ENCODE measurements at places on chromosomes 1 and 21.

DNA sequence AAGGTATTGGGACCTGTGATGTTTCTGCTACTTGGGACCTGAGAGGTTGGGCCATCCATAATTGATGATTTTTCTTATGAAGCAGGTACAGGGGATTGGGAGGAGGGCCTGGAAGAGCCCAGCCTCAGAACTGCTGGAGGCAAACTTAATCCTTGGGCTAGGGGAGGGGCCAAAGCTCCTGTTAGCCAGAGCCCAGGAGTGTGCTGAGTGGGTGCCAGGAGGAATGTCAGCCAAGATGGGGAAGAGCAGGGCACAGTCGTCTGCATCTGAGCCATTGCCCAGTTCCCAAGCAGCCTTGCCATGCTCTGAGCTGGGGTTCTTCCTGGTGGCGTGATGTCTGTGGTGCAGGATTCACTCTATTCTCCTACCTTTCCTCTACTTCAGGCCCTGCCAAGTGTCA is 5.8 kb downstream of the MAPKAPK2 start:
- no peak for DNase-seq

DNA sequence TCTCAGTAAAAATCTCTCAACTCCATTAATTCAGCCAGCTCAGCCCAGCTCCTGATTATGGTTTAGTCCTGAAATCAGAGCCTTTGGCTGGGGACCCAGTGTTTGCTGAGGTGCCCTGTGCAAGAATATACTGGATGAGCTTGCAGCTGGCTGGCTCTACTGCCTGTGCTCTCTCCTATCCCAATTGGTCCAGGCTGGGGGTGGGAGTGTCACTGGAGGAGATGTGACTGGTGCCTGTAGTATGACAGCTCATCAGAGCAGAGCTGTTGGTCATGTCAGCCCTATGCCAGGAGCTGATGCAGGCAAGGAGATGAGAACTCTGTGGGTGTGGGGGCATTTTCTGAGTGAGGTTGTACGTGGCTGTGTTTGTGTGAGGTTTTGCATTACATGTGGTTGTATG is 87.0 kb downstream of the TNR start:
- no peak for DNase-seq

GRCh38 chr1:175774921-175775320 is 31.5 kb upstream of the TNR start:
- DNase-seq, result no peak

DNA sequence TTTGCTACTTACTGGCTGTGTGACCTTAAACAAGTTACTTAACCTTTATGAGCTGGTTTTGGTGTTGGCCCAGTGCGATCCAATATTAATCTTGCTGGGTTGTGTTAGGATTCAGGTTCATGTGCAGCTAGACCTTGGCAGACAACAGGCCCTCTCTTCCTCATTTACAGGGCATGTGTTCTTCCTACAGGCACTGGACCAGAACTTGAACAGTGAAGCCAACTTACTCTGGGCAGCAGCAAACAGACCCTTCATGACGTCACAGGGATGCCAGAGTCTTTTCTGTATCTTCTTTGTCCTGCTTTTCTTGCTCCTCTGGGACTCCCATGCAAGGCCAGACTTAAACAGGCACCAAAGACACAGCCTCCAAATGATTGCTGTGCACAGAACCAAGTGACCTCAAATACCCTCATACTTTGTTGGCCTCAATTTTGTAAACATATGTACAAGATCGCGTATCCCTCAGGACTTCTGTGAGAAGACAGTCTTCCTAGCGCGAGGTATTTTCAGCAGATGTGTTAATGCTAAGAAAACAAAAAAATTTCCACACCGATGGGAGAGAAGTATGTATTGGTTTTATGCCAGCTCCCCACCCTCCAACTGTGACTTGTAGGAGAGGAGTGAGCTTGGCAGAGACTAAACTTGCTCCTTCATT is 73.7 kb downstream of the URB2 start:
- DNase-seq, result no peak

DNA sequence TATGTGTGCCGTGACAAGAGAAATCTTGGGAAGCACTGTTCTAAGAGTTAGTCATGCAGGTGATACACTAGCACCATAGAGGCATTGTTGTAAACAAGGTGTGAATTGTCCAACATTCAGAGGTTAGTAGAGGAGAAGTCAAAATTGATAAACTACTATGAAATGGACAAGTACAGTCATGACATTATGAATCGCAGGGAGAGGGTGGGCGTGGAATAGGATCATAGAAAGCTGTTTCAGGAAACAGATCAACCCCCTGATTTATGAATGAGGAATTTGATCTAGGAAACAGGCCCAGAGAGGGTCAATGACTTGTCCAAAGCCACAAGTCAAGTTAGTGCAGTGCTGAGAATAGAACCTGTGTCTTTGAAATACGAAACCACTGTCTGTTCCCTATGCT is 58.5 kb upstream of the LAX1 start:
- DNase-seq, result no peak

DNA sequence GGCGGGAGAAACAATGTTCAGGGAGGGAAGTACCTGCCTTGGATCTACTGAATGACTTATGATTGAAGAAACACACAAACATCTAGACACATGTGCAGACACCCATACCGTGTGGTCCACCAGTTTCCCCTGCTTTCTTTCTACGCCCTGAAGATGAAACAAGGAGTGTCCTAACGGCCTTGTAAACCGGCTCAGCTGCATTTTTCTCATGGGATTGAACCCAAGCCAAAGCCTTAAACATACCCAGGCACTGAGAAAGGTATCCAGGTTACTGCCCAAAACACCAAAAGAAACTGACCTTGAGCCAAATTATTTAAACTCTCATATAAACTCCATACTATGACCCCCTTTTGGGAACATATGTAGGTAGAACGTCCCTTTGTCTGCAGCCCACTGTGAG is 630.0 kb upstream of the RGS18 start:
- no peak for DNase-seq

GRCh38 chr1:161092621-161093028 is 3.3 kb upstream of the NECTIN4 start:
- DNase-seq, result no peak

DNA sequence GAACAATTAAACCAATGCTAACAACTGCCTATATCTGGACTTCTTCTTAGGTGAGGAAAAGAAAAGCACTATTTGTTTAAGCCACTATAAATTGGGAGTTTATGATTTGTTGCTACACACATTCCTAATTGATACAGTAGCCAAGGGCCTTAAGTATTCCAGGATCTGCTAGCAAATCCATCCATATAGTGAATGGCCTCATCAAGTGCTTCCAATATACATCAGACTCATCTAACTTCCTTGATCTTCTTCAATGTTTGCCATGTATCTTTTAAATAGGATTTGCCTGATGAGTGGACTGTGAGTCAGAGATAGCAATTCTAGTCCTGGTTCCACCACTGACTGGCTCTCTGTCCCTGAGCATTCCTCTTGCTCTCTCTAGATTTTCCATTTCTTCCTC is 430.2 kb downstream of the OMA1 start:
- no peak for DNase-seq

DNA sequence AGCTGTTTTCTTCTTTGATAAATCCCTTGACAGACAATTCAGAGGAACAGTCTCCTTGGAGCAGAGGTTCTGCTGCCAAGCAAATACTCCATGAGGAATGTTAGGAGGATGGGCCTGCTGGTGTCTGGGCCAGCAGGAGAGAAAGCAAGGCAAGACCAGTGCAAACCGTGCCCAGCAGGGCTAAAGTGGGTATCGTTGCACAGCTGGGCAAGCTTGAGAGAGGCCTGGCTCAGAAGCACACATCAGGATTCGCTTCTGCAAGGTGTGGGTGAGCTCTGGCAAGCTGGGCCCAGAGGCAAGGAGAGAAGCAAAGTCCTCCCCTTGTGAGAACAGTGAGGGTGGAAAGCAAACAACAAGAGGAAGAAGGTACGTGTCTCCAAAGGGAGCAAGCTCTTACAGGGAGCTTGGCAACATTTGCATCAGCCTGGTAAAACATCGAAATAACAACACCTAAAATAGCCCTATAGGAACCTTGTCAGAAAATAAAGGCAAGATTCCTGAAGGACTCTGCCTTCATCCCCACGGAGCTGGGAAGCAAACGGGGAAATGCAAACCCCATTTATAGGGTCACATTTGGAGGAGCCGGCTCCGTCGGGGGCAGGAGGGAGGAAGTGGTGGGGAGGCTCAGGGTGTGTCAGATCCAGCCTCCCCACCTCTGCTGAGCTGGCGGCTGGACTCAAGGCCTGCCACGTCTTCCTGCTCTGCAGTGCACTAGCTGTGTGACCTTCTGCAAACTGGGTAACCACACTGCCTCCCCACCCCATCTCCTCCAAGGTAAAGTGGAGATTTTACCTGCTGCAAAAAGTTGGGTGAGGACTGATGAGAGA is 62.3 kb upstream of the HIVEP3 start:
- no peak for DNase-seq

DNA sequence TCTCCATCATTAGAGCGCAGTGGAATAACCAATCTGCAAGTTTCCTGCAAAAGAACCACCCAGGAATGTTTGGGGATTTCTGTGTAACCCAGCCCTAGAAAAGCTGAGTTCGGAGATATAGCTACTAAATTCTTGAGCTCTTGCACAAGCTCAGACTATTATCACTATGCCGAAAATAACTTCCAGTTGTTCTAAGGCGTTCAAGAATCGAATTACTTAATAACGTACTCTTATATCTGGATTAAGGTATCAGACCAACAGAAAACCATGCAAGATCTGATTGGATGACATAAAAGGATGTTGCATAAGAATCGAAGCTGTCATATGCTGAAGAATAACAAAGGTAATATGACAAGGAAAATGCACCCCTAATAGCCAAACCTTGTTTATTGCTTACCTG is 7.5 kb upstream of the LAMC2 start:
- no peak for DNase-seq

GRCh38 chr1:18384471-18384870 is 96.3 kb upstream of the KLHDC7A start:
- DNase-seq, result no peak

GRCh38 chr1:151013518-151013917 is 5.3 kb downstream of the PRUNE1 start:
- DNase-seq, result no peak

- no peak for DNase-seq
These were observed 13.9 kb downstream of the CRYBG2 start for GRCh38 chr1:26340047-26340481.

- DNase-seq, result no peak
These were observed 164.1 kb upstream of the C8B start for GRCh38 chr1:57129865-57130264.

DNA sequence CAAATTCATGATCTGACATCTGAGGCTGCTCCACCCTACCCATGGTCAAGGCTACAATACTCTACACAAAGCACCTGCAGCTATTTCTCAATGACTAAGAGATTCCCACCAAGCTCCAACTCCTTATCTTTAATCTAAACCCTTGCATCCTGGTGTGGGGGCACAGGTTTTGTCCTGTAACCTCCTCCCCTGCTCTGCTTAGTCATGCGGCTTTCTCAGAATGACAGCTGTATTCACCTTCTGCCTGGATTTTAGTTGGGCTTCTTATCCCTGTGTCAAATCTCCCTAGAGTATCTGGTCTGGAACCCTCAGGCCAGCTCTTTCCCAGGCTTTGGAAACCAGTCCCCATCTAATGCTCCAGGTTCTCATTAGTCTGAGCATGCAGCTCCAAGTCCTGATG is 159.0 kb downstream of the BARHL2 start:
- DNase-seq, result no peak

DNA sequence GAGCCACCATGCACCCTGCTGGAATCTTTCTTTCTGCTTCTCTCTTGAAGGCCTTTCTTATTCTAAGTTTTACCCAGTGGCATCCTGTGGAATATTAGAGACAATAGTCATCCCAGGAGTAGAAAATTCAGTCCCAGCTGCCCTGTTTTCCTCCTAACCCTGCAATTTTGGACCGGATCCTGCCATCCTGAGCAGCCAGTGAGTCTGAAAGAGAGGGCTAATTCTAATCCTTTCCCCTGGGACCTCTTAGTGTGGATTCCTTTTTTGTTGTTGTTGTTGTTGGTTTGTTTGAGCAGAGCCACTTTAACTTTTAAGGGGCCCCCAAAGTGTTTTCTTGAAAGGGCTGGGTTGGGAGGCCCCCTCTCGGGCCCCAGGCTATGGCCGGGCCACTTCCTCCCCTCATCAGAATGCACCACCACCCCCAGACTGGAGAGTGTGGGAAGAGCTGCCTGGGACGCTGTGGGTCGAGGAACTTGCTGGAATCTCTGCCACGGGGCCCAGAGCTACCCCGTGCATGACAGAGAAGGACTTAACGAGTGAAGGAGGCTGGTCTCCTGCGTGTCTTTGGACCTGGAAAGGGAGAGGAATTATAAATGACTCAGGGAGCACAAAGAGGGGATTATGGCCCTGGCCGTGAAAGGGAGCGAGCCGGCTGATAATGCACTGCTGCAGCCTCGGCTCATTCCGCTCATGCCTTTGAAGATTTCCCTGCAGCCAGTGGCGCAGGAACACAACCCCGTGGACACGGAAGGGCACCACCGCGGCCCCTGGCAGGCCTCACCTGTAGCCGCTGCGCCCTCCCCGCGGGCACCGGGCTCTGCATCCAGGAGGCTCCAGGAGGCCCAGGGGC is 81.0 kb upstream of the AKT3 start:
- no peak for DNase-seq

- DNase-seq, result no peak
These were observed 3.0 kb downstream of the NHLH2 start for GRCh38 chr1:115837740-115838421.

DNA sequence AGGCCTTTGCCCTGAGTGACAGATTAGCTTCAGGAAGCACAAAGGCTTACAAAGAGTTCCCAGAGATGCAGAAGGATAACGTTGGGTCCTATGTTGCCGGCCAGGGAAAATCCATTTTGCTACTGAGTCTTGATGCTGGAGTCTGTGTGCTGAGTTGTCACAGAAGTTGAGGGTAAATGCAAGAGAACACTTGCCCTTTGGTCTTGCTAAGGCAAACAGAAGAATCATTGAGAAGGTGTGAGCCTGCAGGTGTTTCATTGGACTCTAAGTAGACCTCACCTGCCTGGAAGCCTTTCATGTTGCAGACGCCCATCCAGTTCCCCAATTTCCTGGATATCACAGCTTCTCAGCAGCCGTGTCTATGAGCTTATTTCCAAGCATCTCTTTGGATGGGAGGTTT is 105.2 kb downstream of the PCP4 start:
- no peak for DNase-seq

DNA sequence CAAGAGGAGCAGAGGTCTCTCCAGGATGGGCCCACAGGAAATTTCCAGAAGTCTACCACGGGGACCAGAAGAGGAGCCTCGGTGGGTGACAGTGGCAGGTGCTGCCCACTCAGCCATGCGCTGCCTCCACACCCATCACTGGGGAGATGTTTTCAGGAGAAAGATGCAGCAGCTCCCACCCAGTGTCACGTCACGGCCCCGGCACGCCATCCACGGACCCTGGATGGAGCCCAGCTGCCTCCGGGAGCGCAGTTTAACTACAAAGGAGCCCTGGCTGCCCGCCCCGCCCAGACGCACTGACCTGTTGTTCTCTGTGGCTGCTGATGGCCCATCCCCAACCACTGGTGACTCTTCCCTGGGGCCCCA is 6.8 kb downstream of the TSPEAR start:
- no peak for DNase-seq

Data from stimulated activated CD8-positive, alpha-beta memory T cell treated with anti-CD3 and anti-CD28 coated beads, Interleukin-7, amount 100 ng/mL, for 1 hour (primary cell).